NCI-H2029 treated with DMSO at 0.1 percent for 48 hours (cell line): ENCODE measurements at places on chromosomes 2 and 18.

DNA sequence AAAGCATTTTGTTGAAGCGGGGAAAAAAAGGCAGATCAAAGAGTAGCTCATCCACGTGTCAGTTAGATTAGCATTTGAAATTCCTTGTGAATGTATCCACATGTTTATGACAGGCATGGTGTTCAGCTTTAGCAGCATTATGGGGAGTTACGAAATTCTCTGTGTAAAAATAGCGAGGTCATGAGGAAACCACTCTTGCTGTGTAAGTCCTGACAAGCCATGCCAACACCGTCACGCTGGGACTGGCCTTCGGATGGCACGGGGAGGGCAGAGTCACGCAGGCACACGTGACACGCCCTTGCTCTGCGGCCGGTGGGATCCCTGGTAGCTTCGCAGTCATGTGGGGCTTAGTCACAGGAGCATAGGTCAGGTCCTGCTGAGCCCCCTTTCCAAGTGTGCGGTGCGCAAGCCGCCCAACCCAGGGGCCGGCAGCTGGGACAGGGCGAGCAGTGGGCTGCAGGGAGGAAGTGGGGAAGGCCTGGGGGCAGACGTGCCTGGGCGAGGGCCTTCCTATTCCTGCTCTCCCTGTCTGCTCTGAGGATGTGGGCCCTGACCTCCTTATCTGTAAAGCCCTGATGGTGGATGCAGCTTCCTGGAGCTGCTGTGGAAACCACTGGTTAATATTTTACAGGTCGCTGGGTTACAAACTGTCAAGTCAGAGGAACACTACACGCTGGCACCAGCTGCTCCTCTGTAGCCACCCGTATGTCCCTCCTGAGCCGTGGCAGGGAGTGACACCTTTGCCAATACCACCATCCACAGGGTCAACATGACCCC lies 18.0 kb downstream of the MBP start:
- no peak for DNase-seq

GRCh38 chr2:202643012-202643858 lies 8.5 kb downstream of the FAM117B start:
- DNase-seq, result no peak

DNA sequence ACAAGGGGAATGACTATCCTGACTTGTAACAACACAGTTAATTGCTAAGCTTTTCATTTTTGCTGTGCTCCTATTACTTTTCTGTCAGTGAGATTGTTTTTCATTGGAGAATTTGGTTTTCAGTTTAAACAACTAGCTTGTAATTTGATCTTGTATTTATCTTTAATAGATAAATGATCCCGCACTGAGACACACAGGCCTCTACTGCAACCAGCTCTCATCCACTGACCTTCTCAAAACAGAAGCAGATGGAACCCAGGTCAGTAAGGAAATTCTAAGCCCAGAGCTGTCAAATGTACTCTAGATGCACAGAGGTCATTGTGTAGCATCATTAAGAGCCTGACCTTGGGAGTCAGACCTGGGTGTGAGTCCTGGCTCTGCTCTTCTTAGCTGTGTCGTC lies 30.7 kb downstream of the PTRHD1 start:
- no peak for DNase-seq

DNA sequence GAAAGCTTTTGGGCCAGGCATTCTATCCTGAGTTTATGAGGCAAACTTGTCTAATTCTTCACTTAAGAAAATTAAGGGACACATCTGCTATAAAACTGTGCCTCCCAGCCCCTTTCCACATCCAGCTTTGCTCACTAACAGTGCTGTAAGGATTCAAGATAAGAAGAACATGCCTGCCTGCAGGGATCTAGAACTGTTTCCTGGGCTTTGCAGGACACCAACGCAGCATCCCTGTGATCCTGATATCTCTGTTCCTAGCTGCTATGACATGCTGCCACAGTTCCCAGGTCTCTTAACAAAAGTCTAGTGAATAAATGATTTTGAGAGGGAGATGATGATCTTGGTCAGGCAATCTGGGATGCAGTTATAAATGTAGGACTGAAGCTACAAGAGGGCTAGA lies 12.4 kb downstream of the B4GALT6 start:
- no peak for DNase-seq

DNA sequence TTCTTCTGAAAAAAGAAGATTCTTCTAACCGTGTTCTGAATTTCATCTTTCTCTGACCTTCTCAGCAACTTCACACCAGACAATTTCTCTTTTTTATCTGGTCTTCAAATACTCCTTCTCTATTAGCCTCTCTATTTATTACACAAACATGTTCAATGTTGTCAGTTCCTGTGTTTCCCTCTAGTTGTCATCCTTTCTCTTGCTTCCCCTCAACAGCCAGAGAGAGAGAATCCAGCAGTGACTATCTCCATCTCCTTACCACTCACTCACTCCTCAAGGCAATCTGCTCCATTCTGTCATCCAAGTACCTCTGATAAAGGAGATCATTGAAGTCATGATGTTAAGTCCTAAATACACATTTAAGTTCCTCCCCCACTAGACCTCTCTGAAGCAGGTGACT lies 491.9 kb upstream of the CHAC2 start:
- DNase-seq, result no peak

GRCh38 chr2:54054271-54054670 lies 61.1 kb upstream of the ACYP2 start:
- no peak for DNase-seq

GRCh38 chr2:97662386-97662894 lies 1.4 kb downstream of the ACTR1B start:
- DNase-seq, result no peak
